Naive B cell (primary cell): ENCODE measurements at places on chromosomes 6 and 20. TPM values are rescaled to one million over a fixed set of nuclear protein-coding genes. Genes with fewer than 3 reads are reported as not detected.

- DNase-seq = no peak
These were observed 340.0 kb downstream of the ADGRB3 start for GRCh38 chr6:68975064-68975463.

DNA sequence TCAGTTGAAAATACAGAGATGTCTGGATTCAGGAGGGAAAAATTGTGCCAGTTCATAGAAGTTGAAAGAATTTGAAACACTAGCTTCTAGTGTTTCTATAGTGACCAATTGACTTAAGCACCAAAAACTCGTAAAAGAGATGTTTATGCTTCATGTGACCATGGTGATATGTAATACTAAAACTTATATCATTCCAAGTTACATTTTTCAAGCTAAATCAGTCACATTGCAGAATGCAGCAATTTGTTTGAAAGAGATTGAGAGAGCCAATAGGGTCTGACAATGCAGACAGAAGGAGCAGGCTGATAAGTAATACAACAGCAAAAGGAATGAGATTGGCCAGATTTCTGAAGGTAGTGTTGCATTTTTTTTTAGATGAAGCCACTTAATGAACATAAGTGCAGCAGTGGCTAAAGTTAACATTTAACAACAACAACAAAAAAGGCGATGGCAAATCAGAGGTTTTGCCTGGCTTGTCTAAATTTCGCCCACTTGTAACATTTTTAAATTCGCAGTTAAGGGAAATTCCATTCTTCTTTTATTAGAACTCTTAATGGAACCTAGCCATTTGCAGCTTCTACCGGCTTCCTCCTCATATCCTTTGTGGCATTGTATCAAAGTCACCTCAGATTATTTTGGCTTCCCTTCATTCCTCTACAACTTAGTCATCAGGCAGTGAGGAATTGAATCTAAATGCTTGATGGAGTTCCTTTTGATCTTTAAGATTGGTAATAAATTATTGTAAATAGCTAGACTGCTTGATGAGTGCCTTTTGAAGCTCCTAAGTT is 484.0 kb upstream of the SOX4 start:
- no peak for DNase-seq

DNA sequence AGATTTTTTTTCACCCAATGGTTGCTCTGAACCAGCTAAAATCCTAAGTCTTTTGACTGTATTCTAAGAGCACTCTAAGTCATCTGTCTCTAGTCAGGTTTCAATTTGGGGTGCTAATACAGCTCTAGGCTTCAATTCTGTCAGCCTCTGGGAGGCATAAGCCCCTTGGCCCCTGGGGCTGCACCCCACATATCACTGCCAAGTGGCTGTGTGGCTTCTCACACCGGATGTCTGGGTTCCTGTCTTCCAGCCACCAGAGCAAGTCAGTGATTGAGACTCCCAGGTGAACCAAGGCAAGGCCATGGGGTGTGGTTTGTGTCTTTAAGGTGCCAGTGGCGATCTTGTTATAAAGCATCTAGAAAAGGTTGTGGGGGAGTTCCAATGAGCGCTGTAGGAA is 136.5 kb downstream of the TMEM242 start:
- no peak for DNase-seq

GRCh38 chr6:147075381-147075780 is 128.8 kb upstream of the STXBP5 start:
- DNase-seq = no peak

DNA sequence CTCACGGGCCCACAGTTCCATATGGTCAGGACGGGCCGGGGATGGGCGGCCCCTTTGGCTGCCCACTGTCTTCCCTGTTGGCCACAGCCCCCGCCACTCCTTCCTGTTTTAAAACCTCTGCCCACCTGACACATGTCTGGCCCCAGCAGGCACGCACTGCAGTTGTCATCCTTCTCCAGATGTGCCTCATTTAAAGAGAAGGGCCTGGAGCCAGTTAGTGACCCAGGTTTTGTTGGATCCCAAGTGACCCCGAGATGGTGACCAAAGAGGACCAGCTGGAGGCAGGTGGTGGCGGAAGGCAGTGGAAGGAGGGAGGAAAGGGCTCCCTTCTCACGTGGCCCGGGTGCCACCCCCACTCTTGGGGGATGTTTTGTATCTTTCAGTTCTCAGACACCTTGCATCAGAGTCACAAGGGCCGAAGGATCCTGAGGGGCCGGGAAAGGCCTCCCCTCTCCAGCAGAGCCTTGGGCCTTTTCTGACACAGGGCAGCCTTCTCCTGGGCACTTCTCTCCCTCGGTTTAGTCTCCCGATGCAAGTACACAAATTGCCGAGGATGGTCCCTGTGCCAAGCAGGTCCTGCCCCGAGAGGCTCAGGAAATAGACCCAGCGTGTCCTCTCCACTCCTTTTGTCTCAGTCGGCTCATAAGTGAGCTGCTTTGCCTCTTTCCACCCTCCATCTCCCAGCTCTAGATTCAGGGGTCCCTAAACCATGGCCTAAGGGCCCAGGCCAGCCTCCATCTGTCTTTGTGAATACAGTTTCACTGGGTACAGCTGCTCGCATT is 117.6 kb downstream of the SULF2 start:
- DNase-seq = no peak

The RRAGD gene
- polyA plus RNA-seq = 0.56 TPM

The OXT gene
- polyA plus RNA-seq = 0.79 TPM
